T1000 (cell line): ENCODE measurements at places on chromosomes 6 and 20.

DNA sequence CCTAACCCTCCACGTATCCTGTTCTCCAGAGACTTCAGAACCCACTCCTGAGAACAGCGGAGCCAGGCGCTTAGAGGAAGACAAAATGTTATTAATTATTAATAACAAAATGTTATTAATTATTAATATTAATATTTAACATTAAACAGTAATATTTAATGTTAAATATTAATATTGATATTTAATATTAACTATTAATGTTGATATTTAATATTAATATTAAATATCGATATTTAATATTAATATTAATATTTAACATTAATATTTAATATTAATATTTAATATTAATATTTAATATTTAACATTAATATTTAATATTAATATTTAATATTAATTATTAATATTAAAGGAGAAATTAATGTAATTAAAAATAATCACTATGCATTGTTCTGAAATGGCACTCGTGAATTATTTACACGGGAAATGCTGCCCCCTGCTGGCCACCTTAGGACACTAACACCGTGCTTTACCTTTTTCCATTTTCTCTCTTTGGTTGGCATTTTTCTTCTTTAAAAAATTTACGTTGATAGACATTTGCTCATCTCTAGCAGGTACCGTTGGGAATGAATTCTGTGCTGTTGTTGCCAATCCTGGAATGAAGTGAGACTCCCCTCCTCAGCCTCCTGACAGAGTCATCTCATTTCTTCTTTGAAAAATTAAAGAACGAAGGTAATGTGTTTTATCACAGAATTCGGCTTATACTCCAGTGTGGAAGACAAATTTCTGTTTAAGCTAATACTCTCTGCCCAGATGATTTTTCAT is 7.5 kb upstream of the GGTLC1 start:
- DNase-seq = peak; percentile 5

DNA sequence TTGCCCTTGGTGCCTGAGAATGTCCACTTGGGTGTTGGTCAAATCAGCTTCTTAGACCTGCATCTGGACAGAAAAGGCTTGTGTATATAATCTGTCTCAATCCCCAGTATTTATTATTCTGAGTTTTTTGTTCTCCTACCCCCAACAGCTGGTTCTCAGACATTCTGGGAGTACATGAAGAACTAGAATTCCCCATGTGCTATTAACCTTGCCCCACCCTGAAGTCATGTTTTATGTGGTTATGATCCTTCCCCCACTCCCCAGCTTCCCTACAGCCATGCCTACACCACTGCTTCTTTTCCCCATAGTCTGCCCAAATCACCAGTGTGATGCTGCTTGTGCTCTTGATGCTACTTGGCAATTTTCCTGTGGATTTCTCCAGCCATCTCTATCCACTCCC is 157.0 kb downstream of the ADAT2 start:
- DNase-seq = no peak

GRCh38 chr6:56613247-56613851 is 29.3 kb downstream of the DST start:
- DNase-seq = no peak

DNA sequence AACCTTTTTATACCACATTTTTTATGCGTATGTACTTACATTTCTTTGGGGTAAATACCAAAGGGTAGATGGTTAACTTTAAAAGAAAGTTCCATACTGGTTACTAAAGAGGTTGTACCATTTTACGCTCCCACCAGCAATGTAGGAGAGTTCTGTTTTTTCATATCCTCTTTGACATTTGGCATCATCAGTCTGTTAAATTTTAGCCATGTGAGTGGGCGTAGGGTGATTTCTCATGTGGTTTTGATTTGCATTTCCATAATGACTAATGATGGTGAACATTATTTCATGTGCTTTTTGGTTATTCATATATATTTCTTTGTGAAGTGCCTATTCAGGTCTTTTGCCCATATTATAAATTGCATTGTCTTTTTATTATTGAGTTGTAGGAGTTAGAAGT is 194.2 kb downstream of the PRL start:
- DNase-seq = no peak

GRCh38 chr6:46848684-46849360 is 55.6 kb downstream of the MEP1A start:
- peak; percentile 69 for DNase-seq

DNA sequence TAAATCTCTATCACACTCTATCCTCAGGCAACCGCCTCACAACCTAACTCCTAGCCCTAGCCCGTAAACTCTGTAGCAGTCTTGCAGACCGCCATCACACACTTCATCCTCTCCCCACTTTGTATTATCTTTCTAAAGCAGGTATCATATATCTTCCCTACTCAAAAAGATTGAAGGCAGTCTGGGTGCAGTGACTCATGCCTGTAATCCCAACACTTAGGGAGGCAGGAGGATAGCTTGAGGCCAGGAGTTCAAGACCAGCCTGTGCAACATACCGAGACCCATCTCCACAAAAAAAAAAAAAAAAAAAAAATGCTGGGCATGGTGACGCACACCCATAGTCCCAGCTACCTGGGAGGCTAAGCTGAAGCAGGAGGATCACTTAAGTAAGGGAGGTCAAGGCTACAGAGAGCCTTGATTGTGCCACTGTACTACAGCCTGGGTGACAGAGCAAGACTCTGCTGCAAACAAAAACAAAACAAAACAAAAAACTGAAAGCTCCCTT is 22.9 kb downstream of the RANBP9 start:
- no peak for DNase-seq

- no peak for DNase-seq
Observed at GRCh38 chr6:37940074-37940847, 120.7 kb downstream of the ZFAND3 start.

DNA sequence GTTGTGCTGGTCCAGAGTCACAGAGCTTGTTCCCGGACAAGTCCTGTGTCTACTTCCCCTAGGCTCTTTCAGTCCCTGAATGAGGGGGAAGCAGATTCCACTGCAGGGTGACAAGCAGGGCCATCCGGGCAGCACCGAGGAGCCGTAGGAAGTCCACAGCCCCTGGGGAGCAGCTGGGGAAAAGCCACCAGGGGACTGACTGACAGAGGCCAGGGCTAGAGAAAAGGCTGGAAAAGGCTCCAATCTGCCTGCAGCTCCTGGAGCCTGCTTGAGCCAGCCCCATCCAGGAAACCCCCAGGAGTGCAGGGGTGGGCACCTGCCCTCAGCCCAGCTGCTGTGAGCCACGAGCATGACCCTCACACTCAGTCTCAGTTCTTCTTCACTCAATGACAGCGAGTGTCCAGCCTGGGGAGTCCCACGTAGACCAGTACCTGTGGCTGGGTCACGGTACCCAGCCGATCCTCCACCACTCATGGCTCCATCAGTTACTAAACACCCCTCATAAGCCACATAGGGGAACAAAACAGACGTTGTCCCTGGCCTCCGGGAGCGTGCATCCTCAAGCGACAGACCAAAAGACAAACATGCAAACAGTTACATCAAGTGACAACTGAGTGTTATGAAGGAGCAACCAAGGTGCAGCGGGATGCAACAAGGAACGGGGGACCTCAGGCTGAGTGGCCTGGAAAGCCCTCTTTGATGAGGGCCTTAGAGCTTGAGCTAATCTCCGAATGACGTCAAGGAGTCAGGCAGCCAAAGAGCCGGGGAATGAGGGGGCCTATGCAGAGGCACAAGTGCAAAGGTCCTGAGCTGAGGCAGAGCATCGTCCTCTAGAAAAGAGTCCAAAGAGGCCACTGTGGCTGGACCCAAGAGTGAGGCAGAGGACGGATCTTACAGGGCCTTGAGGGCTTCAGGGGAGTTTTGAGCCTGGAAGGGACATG is 24.8 kb upstream of the VSTM2L start:
- no peak for DNase-seq

- no peak for DNase-seq
Observed at GRCh38 chr6:167664678-167665660, 161.7 kb upstream of the AFDN start.
